Effector CD4-positive, alpha-beta T cell (primary cell): ENCODE measurements at places on chromosomes 1 and 21.

- DNase-seq, result no peak
These were observed 359.2 kb downstream of the RRAGC start for GRCh38 chr1:38500352-38500751.

GRCh38 chr1:166785987-166786386 lies 53.3 kb upstream of the POGK start:
- no peak for DNase-seq

DNA sequence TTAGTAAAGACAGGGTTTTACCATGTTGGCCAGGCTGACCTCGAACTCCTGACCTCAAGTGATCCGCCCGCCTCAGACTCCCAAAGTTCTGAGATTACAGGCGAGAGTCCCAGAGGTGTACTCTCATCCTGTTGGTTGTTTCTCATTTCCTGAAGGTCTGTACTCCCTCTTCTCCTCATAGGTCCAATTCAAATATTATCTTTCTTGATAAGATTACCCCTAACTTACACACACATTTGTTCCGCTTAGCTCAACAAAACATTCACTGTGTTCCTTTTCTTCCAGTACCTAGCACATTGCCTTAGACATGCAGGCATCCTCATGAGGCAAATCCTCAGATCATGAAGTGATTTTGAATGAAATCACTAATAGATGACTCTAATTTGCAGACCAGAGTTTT lies 72.4 kb upstream of the SSX2IP start:
- DNase-seq, result no peak

DNA sequence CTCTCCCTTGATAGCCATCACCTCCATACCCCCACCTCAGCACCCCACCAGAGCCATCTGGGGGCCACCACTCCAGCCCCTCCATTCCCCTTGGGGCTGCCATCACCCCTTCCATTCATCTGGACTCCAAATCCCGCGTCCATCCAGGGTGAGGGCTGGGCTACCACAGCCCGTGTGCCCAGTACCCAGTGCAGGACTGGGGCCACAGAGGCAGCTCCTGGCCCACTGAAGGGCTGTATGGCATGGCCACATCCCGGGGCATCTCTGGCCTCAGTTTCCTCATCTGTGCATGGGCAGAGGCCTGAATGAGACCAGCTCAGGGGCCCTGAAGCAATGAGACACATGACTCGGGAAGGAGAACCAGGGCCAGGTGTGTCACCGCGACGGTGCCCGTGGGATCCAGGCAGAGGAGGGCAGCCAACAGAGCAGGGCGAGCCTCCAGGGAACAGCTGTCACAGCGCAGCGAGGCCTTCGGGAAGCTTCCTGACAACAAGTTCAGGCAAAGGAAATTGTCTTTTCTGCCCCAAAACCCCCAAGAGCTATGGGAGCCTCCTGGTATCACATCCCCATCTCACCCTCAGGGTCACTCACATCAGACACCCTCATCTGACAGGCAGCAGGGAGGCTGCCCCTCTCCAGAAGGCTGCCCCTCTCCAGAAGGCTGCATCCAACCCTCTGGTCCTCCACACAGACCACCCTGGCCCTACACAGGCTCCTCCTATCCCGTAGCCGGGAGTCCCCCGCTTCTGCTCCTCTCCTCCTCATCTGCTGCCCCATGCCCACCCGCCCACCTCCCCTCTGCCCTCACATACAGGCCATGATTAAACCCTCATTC lies 76.3 kb downstream of the MEGF6 start:
- DNase-seq, result no peak

- no peak for DNase-seq
These were observed 7.9 kb upstream of the GSTM5 start for GRCh38 chr1:109704173-109704572.

GRCh38 chr1:242089911-242090310 lies 91.0 kb upstream of the MAP1LC3C start:
- DNase-seq, result no peak

- DNase-seq, result no peak
These were observed 33.6 kb downstream of the DISC1 start for GRCh38 chr1:231660198-231660597.

GRCh38 chr1:20742671-20743070 lies 10.2 kb upstream of the SH2D5 start:
- no peak for DNase-seq

- DNase-seq, result no peak
These were observed 55.5 kb downstream of the ZSCAN20 start for GRCh38 chr1:33527934-33528333.

GRCh38 chr1:155017946-155018316 lies 15.3 kb downstream of the ZBTB7B start:
- no peak for DNase-seq
